M059J (cell line): ENCODE measurements at places on chromosomes 4 and X.
A peak's percentile ranks its signal among the peaks of the same experiment; 100 is the strongest.

- no peak for DNase-seq
Observed at GRCh38 chr4:75715105-75715799, 9.1 kb upstream of the USO1 start.

DNA sequence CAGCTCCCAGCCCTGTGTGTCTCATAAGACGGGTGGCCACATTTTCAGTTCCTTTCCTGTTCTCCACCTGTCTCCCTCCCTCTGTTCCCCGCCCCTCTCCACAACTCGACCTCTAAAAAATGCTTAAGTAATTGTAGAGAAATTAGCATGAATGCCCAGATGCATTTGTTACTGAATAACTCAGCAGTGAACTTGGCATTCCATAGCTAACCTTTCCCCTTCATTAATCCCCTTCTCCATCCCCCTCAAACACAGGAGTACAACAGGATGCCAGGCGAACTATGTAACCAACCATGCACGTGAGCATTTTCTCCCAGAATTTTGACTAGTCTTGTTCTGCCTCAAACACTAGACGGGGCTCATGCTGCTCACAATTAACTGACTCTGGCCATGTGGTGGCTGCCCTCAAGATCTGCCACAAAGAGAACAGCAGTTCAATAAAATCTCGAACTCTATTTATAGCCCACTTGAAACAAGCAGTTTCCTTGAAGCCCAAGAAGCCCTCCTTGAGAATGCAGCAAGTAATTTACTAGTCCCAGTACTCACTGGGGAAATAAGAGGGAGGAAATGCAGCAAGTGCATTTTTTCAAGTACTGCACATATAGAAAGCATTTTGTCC is 351.2 kb downstream of the ARHGAP24 start:
- peak; percentile 91 for DNase-seq

GRCh38 chr4:75834772-75835154 is 67.5 kb downstream of the PPEF2 start:
- no peak for DNase-seq

GRCh38 chrX:129961180-129962083 is 21.0 kb upstream of the BCORL1 start:
- peak; percentile 87 for DNase-seq

DNA sequence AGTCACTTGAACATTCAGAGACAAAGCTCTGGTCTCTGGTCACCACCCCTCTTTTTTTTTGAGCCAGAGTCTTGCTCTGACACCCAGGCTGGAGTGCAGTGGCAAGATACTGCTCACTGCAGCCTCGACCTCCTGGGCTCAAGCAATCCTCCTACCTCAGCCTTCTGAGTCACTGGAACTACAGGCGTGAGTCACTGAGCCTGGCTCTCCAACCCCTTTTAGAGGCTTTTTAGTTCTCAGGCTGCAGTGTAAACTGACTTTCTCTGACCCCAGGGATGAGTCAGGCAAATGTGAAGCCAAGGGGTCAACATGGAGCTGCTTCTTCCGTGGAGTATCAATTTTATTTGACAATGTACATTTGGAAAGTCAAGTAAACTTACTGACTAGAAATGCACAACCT is 229.2 kb downstream of the PTTG2 start:
- DNase-seq: peak; percentile 97

- DNase-seq: no peak
Observed at GRCh38 chr4:148093065-148093464, 349.1 kb downstream of the NR3C2 start.

GRCh38 chr4:2907226-2907625 is 56.0 kb downstream of the NOP14 start:
- DNase-seq: no peak

- no peak for DNase-seq
Observed at GRCh38 chr4:47816748-47817147, 21.1 kb downstream of the CORIN start.

DNA sequence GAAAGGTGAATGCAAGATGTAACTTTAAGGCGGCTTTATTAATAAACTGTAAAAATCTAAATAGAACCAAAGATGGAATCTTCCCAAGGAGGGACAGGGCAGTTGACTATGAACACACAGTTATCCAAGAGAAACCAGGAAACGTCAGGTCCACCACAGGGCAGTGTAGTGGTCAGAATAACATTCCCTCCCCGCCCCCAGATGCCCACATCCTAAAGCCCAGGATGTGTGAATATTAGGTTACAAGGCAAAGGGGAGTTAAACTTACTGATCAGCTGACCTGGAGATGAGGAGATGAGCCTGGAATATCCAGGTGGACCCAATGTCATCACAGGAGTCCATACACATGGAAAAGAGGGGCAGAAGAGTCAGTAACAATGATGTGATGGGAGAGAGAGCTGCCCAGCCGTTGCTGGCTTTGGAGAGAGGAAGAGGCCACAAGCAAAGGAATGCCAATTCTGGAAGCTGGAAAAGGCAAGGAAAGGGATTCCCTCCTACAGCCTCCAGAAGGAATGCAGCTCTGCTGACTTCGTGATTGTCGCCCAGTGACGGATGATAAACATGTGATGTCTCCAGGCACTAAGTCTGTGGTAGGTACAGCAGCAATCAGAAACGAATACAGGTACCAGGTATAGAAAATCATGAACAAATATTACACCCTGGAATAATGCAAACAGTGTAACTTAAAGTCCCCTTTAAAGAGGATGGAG is 5.2 kb downstream of the SH3KBP1 start:
- DNase-seq: peak; percentile 57

DNA sequence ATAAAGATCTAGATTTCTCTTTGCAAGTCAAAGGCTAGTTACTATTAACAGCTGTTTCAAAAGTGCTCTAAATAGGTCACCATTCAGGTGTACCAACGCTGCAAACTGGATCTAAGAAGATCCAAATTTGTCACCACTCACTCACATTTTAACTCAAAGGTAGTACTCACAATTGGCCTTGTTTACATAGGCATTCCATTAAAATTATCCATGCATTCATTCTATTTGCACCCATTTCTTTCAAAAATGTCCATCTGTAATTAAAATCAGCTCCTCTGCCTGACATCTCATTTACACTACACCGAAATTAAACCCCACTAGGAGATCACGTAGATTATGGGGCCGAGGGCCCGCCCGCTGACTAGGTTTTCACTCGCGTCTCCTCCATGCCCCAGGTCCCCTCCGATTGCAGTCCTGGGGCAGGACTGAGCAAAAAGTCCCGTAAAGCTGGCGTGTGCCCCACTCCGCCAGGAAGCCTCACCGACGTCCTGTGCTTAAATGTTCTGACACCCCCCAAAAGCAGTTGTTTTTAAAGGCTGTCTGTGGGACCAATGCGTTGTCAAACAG is 1.3 kb upstream of the ING2 start:
- no peak for DNase-seq

- DNase-seq: peak; percentile 85
Observed at GRCh38 chr4:98605216-98605615, 53.2 kb downstream of the TSPAN5 start.

- DNase-seq: no peak
Observed at GRCh38 chr4:98585596-98585995, 72.8 kb downstream of the TSPAN5 start.

DNA sequence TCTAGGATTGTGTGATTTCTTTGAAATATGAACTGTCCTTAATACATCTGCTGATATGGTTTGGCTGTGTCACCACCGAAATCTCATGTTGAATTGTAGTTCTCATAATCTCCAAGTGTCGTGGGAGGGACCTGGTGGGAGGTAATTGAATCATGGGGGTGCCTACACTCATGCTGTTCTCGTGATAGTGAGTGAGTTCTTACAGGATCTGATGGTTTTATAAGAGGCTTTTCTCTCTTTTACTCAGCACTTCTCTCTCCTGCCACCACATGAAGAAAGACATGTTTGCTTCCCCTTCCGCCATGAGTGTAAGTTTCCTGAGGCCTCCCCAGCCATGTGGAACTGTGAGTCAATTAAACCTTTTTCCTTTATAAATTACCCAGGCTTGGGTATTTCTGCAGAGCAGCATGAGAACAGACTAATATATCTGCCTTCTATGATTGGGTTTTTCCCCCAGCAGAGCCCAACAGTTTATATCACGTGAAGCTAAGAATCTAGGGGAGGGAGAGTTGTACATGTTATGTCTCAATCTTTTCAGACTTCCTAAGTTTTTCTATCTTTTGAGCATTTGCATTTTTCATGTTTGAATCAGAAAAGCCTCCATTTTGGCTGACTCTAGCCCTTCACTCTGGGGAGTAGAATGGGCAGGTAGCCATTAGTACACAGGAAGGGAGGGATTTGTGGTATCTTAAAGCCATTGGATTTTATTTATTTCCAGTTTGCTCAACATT is 58.9 kb downstream of the PLAC1 start:
- peak; percentile 59 for DNase-seq

GRCh38 chr4:102438396-102439235 is 62.5 kb upstream of the NFKB1 start:
- DNase-seq: peak; percentile 55

DNA sequence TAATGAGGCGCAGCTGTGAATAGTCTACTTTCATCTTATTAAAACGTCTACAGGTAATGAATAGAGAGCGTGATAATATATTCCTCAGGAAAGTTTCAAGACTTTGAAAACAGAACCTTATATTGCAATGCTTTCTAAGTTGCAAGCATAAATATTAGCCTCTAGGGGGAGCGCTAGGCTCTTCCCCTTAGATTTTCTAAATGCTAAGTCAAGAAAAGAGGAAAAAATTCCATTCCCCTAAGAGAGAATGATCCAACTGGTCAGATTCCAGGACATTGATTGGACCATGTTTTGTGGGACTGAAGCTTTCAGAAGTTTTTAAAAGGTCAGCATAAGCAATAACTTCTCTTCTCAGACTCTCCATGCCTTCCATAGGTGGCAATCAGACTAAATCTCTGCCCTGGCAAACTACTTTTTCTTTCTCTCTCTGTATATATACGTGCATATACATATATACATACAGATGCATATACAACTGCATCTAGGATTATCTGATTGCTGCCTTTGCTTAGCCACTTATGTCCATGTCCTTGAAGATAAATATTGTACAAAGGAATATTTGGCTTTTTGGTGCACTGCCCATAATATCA is 492.9 kb downstream of the INPP4B start:
- peak; percentile 78 for DNase-seq

DNA sequence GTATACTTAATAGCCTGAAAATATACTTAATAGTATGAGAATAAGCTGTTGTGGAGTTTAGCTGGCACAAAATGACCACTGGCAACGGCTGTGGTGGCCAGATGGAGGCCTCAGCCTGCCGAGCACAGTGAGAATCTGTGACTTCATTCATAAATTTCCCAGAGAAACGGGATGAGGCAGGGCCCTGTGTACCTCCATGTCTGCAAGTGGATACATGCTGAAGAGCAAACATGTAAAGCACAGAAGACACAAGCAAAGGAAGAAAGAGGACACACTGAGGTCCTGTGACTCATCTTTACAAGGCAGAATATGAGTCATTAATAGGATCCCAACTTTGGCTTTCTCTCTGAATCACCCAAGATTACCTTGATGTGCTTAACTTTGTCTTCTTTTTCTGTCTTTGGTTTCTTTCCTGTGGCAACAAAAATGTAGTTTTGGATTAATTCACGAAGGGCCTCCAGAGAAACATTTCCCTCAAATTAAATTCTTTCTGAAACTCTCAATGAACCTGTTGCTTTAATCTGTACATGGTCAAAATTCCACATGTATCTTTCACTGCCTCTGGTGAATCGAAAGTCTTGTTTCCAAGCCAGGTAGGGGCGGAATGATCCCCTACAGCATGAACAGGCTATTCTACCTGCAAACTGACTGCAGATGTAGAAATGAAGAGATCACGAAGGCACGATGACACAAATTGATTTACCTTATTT is 56.4 kb downstream of the IRF2 start:
- peak; percentile 92 for DNase-seq

DNA sequence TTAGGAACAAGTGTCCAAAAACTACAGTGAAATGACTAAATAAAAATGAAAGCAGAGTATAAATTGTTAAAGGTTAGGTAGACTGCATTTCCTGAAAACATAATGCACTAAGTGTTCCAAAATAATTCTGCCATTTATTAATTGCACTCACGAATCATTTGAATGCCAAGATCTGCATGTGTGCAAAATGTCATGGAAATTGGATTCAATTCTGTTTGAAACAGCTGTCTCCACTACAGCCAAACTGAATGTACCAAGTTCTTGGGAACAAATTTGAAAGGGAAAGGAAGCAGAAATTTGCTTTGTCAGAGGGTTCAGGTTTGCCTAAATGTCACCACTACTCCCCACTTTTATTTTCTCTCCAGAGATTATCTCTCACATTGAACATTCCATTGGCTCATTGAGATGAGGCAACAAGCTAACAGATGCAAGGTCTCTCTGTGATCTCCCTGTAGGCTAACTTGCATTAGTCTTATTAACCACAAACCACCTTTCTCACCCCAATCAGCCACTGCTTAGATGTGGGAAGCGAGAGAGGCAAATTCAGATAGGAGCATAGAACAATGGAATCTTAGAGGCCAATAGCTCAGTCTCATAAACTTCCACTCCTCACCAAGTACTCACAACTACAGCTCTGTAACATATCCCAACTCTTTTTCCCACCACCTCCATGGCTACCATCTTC is 226.6 kb downstream of the KDR start:
- DNase-seq: peak; percentile 66

DNA sequence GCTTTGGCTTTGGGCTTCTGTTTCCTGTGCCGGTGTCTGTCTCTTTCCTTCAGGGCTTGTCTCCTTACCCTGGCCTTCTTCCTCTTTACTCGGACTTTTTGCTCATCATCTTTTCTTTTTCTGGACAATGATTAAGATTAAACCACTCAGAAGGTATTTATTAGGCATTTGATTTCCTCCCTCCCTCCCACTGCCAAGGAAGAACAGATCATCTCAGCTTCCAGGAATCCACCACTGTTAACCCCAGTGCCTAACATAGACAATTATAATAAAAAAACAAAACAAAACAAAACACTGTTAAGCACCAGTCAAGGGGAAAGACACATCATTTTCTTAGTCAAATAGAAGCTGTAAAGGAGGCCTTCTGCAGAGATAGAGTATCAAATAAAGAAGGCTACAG is 16.6 kb downstream of the PGRMC1 start:
- DNase-seq: no peak

DNA sequence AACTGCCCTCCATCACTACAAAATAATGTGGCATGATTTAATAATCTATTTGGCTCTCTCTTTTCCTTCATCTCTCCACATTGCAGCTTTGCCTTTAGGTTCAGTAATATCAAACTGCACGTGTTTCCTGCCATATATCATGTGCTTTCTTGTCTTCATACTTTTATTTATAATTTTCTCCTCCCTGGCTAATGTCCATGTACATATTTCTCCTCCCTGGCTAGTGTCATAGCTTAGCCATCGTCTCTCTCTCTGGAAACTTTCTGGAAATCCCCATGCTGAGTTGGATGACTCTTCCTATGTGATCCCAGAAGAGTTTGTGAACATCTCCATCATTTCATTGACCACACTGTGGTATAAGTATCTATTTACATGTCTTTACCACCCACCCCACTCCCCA is 21.3 kb upstream of the PDGFC start:
- DNase-seq: no peak

DNA sequence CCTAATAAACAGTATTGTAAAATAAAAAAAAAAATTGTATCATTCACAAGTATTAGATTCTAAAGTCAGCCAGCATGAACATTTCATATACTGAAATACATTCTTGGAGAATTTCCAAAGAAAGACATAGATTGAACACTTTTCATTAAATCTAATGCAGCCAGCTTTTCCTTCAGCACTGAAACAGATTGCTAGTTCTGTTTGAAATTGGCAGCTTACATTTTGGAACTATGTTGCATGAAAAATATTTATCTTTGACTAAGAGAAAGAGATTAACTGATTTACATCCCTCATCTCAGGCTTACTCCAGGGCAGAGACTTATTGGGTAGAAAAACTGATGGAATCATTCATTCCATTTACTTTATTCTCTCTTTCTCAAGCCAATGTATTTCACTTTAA is 272.7 kb downstream of the PDHA2 start:
- DNase-seq: no peak

GRCh38 chr4:794900-795725 is 30.8 kb downstream of the CPLX1 start:
- no peak for DNase-seq
